ENCODE measurements at places on chromosomes 1 and 21. TPM values are rescaled to one million over a fixed set of nuclear protein-coding genes. Genes with fewer than 3 reads are reported as not detected.

Gene SRSF4
- 44.9 TPM for total RNA-seq

Gene TLCD4
- 10.6 TPM for total RNA-seq

Gene SHE
- 0.06 TPM for total RNA-seq

Gene TIAM1
- 0.74 TPM for total RNA-seq

Gene A3GALT2
- total RNA-seq = not detected

Gene B3GALT5
- total RNA-seq = 0.24 TPM

Data from A549 treated with CORT108297 at 1 μM for 4 hours (cell line).